ENCODE measurements at places on chromosomes 3 and 15.

- DNase-seq, result no peak
Measured at GRCh38 chr3:59995563-59995962, 945.7 kb upstream of the CFAP20DC start.

DNA sequence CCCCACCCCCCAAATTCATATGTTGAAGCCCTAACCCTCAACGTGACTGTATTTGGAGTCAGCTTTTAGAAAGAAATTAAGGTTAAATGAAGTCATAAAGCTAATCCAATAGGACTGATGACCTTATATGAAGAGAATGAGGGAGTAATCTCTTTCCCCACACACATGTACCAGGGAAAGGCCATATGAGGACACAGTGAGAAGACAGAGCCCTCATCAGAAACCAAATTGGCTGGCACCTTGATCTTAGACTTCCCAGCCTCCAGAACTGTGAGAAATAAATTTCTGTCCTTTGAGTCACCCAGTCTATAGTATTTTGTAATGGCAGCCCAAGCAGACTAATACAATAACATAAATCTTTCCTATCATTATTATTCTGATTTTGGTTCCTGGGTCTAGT lies 194.7 kb upstream of the NANOGP8 start:
- DNase-seq, result peak; percentile 18

DNA sequence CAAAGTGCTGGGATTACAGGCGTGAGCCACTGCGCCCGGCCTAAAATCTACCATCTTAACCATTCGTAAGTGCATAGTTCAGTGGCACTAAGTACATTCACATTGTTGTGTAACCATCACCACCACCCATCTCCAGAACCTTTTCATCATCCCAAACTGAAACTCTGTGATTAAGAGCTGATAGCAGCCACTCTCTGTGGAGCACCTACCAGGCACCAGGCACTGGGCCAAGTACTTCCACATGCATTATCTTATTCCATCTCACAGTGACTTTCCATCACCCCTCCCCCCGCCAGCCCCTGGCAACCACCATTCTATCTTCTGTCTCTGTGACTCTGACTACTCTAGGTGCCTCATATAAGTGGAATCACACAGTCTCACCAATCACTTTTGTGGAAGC lies 2.3 kb upstream of the INSYN1 start:
- DNase-seq, result no peak

GRCh38 chr3:142664819-142665218 lies 59.0 kb upstream of the TRPC1 start:
- DNase-seq, result no peak

DNA sequence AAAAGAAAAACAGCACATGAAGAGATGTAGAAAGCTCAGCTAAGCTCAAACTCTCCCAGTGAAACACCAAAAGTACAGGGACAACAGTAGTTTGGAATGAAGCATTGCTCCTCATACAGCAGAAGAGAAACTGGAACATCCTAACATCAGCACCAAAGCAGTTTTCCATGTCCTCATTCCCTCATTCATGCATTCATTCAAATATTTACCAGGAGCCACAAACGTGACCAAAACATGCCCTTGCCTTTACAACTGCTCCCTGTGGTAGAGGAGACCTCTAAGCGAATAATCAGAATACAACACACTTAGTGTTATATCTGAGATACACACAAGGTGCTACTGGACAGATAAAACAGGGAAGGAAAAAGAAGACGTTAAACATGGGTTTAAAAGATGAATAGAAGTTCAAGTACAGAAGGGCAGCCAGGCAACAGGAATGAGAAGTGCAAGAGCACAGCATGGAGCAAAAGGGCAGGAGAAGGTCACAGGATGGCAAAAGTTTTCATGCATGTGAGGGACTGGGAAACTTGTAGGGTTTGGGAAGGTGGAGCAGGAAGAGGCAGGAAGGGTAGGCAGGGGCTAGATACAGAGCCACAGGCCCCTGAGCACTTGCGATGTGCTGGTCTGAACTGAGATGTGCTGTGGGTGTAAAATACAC lies 58.5 kb upstream of the LMCD1 start:
- DNase-seq, result no peak

- DNase-seq, result no peak
Measured at GRCh38 chr15:76338486-76339304, 2.1 kb downstream of the ISL2 start.

DNA sequence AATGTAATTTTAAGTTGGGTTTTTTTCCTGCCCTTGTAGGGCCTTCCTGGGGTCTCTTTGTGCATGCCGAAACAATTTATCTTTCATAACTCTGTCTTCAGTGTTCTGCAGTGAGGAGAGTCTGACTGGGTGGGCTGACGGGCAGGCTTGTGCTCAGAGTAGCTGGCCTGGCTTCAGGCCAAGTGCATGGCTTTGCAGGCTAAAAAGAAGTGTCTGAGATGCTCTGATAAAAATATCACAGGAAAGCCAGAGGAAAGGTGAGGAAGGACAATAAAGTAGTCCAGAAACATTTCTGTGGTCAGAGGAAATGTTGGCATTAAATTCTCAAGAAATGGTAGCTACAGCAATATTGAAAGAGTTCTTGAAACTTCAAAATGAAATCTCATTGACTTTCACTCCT lies 25.5 kb downstream of the ST3GAL6 start:
- no peak for DNase-seq

Data from fibroblast of skin of left biceps (primary cell).